T-helper 17 cell (primary cell): ENCODE measurements at places on chromosomes 1 and 21. TPM values are rescaled to one million over a fixed set of nuclear protein-coding genes. Genes with fewer than 3 reads are reported as not detected.

DNA sequence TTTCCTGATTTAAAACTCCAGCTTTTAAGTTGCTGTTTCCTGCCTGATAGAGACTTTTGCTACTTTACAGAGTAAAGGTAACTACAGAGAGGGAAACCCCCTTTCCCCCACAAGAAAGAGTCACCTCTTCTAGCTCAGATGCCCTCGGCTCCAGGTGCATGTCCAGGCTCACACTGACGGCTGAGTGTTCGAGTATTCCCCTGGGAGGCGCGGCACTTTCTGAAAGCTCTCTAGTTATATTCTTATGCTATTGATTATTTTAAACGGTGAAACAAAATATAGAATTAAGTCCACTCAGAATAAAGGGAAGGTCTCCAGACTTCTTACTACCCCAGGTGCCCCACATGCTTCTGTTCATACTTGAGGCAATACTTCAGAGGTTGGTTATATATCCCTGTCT, 160.3 kb upstream of the FMN2 start:
- DNase-seq, result no peak

Gene IL10RB
- 17.0 TPM for total RNA-seq

Gene MDM4
- 205 TPM for total RNA-seq

DNA sequence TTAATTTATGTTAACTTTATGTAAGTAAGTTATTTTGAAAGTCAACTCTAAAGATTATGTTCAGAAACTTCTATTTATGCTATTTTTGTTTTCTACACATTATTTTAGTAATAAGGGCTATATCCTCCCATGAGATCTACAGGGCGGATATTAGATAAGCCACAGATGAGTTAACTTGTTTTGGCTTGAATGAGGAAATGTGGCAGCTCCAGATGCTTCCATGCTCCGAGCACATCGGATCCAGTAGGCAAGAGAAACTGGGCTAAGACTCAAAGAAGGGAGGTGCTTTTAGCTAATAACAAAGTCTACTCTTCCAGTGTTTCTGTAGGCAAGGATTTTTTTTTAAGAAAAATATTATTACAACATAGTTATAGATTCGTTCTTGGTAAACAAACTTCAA, 20.0 kb upstream of the LAMC1 start:
- DNase-seq, result no peak

DNA sequence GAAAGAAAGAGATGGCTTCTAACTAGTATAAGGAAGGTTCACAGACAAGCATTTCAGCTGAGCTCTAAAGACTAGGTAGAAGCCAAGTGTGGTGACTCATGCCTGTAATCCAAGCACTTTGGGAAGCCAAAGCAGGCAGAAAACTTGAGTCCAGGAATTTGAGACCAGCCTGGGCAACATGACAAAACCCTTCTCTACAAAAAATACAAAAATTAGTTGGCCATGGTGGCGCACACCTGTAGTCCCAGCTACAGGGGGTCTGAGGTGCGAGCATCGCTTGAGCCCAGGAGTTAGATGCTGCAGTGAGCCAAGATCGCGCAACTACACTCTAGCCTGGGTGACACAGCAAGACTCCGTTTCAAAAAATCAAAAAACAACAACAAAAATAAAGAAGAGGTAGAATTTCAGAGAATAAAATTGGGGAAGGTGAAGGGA, 27.8 kb downstream of the FBXO42 start:
- no peak for DNase-seq

DNA sequence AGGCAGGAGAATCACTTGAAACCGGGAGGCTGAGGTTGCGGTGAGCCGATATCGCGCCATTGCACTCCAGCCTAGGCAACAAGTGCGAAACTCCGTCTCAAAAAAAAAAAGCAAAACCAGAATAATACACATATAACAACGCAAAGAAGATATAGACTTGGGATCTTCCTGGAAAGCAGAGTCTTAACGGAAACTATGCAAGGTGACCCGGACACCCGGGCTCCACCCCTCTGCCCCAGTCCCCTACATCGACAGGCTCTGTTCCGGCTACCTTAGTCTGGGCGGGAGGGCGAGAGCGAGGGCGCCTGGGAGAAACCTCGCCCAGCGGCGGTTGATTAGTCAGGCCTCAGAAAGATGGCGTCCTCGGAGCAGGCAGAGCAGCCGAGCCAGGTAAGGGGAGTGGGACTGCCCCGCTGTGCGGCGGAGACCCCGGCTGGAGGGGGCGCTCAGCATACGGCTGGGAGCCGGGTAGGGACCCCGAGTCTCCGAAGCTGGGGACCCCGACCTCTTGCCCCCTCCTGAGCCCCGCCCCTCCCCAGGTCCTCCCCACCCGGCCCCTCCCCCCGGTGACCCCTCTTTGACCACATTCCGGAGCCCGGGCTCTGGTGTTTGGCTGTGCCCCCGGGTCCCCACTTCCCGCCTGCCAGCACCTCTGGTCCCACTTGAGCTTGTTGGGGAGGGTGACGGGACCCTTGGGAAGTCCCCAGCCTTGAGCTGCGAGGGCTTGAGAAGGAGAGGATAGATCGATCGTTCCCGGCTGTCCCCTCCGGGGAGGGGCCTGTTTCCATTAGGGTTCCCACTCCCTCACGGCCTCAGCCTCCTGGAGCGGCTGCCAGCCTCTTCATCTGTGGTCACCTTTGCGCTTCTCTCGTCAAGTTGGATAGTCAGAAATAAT, at the start of gene PEX14:
Gene PEX14, plus strand, starts transcription at position 338 of the 895 bp plus-strand sequence. Its CDS starts 17 bp downstream, at position 355.
- peak; percentile 70 for DNase-seq

Gene GMEB1
- 13.1 TPM for total RNA-seq

- no peak for DNase-seq
These were observed 105.5 kb downstream of the TNR start for GRCh38 chr1:175637911-175638310.

- no peak for DNase-seq
These were observed 468.1 kb downstream of the RPS6KC1 start for GRCh38 chr1:213519098-213519497.

DNA sequence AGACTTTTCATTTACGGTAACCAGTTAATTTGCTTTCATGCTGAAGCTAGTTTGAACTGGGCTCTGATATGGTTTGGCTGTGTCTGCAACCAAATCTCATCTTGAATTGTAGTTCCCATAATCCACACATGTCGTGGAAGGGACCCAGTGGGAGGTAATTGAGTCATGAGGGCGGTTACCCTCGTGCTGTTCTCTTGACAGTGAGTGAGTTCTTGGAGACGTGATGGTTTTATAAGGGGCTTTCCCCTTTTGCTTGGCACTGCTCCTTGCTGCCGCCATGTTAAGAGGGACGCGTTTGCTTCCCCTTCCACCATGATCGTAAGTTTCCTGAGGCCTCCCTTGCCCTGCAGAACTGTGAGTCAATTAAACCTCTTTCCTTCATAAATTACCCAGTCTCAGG, 10.3 kb upstream of the FHAD1 start:
- no peak for DNase-seq

GRCh38 chr21:26766826-26767325, 78.3 kb downstream of the ADAMTS1 start:
- DNase-seq, result no peak

GRCh38 chr1:12544992-12545391, 73.0 kb downstream of the DHRS3 start:
- no peak for DNase-seq

Gene MECR
- total RNA-seq, result 8.0 TPM

- DNase-seq, result no peak
These were observed 9.2 kb upstream of the RXRG start for GRCh38 chr1:165454091-165454610.

Gene KRTAP11-1
- total RNA-seq, result not detected

- no peak for DNase-seq
These were observed 740.5 kb upstream of the B3GALT2 start for GRCh38 chr1:193926956-193927355.

Gene DEGS1
- total RNA-seq, result 53.8 TPM

DNA sequence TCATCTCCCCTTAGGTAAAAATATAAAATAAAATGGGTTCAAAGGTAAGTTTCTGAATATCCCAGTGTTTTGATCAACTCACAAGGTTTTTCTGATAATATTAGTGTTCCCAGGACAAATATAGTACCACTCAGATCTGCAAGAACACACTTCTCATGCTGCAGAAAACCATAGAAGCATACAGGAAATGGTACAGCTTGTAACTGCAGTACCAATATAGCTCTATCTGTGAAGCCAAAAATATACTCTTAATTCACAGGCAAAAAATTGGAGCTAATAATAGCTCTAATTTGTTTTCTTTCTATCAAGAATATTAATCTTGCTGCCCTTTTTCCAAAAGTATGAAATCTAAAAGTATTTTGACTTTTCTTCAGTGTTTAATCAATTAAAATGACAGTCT, 13.2 kb downstream of the VPS45 start:
- no peak for DNase-seq

- DNase-seq, result no peak
These were observed 432.9 kb downstream of the PLA2G4A start for GRCh38 chr1:187261637-187262036.

GRCh38 chr1:86641318-86641717, 63.1 kb upstream of the SH3GLB1 start:
- no peak for DNase-seq

GRCh38 chr1:160429125-160429561, 28.8 kb downstream of the VANGL2 start:
- no peak for DNase-seq

GRCh38 chr1:82445827-82446226, 645.1 kb downstream of the ADGRL2 start:
- no peak for DNase-seq

DNA sequence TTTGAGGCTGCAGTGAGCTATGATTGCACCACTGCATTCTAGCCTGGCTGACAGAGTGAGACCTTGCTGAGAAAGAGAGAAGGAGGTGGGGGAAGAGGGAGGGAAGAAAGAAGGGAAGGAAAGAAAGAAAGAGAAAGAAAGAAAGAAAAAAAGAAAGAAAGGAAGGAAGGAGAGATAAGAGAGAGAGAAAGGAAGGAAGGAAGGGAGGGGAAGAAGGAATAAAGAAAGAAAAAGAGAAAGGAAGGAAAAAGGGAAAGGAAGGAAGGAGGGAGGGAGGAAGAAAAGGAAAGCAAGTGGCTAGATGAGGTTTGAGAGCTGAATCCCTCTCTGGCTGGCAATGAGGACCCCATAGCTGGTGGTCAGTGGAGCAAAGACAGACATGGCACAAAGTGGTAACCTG, 20.4 kb downstream of the MT1HL1 start:
- no peak for DNase-seq

Gene SLC45A3
- total RNA-seq, result 0.80 TPM

GRCh38 chr1:7026169-7026568, 240.9 kb downstream of the CAMTA1 start:
- no peak for DNase-seq

Gene NBPF4
- total RNA-seq, result not detected

- DNase-seq, result no peak
These were observed 116.3 kb downstream of the GLUL start for GRCh38 chr1:182275271-182275670.

- DNase-seq, result no peak
These were observed 25.2 kb upstream of the NKAIN1 start for GRCh38 chr1:31264790-31265386.
